ENCODE measurements at places on chromosomes 7 and 10.
A peak's percentile ranks its signal among the peaks of the same experiment; 100 is the strongest.

- peaks cover 22% of the 10 kb centered on the region for H3K4me1 ChIP-seq
- no peaks in the 10 kb centered on the region for H3K36me3 ChIP-seq
- no peak for DNase-seq
- H3K27me3 ChIP-seq = peaks cover 4% of the 10 kb centered on the region
Measured at GRCh38 chr10:89368129-89368528, 9.7 kb upstream of the IFIT1B start.

GRCh38 chr10:103145046-103145445, 48.0 kb downstream of the NT5C2 start:
- DNase-seq = no peak
- peaks cover 54% of the 10 kb centered on the region for H3K36me3 ChIP-seq
- no peak overlapping the region for H3K27ac ChIP-seq
- H3K27me3 ChIP-seq = no peaks in the 10 kb centered on the region
- peaks cover 18% of the 10 kb centered on the region for H3K4me1 ChIP-seq
- H3K4me3 ChIP-seq = no peak overlapping the region

DNA sequence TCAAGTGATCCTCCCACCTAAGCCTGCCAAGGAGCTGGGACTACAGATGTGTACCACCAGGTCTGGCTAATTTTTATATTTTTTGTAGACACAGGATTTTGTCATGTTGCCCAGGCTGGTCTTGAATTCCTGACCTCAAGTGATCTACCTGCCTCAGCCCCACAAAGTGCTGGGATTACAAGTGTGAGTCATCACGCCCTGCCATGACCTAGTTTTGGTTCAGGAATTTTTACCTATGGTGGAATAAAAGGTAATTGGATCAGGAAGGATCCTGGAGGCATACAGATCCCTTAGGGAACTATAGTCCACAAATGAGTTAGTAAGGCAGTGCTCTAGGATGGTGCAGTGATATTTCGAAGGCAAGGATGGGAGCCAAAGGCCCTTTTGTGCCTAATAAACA, 717.9 kb downstream of the PHTF2 start:
- no peaks in the 10 kb centered on the region for H3K4me1 ChIP-seq
- H3K27me3 ChIP-seq = no peaks in the 10 kb centered on the region
- no peak for DNase-seq

DNA sequence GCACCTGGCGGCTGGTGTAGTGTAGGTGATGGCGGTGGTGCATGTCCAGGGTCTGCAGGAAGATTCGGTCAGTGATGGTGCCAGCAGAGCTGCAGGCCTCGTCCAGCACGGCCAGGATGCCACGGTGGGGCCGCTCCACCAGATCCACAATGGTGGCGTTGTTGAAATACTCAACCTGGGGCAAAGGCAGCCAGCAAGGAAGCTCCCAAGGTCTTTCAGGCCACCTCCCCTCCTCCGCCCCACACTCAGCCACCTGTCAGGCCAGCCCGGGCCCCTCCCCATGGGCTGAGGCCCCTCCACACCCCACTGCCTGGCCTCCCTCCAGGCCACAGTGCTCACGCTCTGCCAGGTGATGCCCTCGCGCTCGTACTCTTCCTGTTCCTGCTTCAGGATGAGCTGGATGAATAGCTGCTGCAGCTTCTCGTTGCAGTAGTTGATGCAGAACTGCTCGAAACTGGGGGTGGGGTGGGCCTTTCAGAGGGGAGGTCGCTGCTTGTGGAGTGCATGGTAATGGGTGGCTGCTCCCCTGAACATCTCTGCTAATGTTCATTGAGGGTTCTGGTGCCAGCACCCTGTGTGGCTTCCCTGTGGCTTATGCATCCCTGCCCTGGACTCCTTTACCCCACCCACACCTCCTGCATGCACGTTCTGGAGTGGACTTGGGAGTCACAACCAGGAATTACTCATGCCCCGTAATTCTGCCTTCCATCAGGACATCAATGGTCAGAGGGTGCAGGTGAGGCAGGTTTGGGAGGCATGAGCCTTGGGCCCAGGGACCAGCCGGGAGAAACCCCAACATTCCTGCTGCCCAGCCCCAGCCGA, 8.9 kb downstream of the MYO1G start:
- no peak for DNase-seq
- peaks cover 34% of the 10 kb centered on the region for H3K4me1 ChIP-seq
- no peak overlapping the region for H3K4me3 ChIP-seq
- H3K36me3 ChIP-seq = peaks cover 99% of the 10 kb centered on the region

- no peaks in the 10 kb centered on the region for H3K27me3 ChIP-seq
- H3K4me3 ChIP-seq = no peak overlapping the region
- no peak overlapping the region for H3K27ac ChIP-seq
- no peaks in the 10 kb centered on the region for H3K4me1 ChIP-seq
Measured at GRCh38 chr10:17709492-17709891, 42.5 kb upstream of the TMEM236 start.

DNA sequence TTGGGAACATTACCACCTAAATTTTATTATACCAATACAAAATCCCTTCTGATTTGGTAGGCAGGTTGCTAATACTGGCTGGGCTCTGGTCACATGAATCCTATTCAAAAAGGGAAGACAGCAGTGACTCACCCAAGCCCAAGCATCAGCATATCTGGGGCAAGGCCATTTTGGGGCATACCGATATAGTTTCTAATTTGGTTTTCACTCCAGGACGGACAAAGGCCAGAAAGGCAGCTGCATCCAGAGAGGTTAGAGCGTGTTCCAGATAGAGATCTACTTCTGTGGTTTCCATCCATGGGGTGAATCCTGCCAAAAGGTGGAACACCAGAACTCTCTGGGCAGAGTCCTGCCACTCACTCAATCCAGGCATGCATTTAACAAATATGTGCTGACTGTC, 335.8 kb downstream of the ELMO1 start:
- peak overlapping the region; percentile 82 for H3K27ac ChIP-seq
- no peak overlapping the region for H3K4me3 ChIP-seq
- peaks cover 84% of the 10 kb centered on the region for H3K4me1 ChIP-seq
- no peak for DNase-seq

DNA sequence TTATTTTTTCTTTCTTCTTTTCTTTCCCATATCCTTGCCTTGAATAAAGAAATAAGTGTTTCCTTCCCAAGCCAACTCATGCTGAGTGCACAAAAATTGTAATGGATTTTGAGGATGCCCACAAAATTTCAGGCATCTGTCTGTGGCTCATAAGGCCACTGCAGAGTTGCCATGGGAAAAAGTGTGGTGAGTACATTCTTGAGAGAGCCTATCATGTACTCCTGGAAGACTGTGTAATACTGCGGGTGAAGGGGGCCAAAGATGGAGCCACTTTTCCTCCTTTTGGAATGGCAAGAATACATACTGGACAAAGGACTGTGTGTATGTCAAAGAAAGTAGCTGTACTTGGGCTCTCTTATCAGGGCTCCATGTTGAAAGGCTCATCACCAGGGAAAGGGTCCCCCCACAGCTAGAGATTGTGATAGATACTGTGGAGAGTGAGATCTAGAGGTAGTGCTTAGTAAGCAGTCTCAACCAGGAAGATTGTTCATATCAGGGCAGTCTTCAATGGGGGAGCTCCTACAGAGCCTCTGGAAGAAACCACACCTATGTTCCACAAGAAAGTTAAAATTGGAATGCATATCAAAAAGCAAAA, 341.6 kb upstream of the KCND2 start:
- no peaks in the 10 kb centered on the region for H3K36me3 ChIP-seq
- no peak overlapping the region for H3K27ac ChIP-seq
- no peaks in the 10 kb centered on the region for H3K27me3 ChIP-seq
- no peak for DNase-seq

GRCh38 chr10:56547163-56547562, 186.1 kb upstream of the ZWINT start:
- no peak for DNase-seq
- no peak overlapping the region for H3K27ac ChIP-seq
- no peak overlapping the region for H3K4me3 ChIP-seq
- no peaks in the 10 kb centered on the region for H3K4me1 ChIP-seq
- no peaks in the 10 kb centered on the region for H3K27me3 ChIP-seq

GRCh38 chr7:38222481-38223096, 44.5 kb downstream of the STARD3NL start:
- H3K27ac ChIP-seq = no peak overlapping the region
- DNase-seq = no peak
- peaks cover 62% of the 10 kb centered on the region for H3K36me3 ChIP-seq
- no peaks in the 10 kb centered on the region for H3K27me3 ChIP-seq
- H3K4me3 ChIP-seq = no peak overlapping the region

GRCh38 chr7:131602304-131602993, 46.0 kb upstream of the PODXL start:
- H3K4me3 ChIP-seq = no peak overlapping the region
- peaks cover 4% of the 10 kb centered on the region for H3K4me1 ChIP-seq
- DNase-seq = no peak
- no peaks in the 10 kb centered on the region for H3K36me3 ChIP-seq
- no peak overlapping the region for H3K27ac ChIP-seq

- peak within 1 kb of the TSS; percentile 79 for H3K4me3 ChIP-seq
- DNase-seq = no peak
- H3K36me3 ChIP-seq = peaks cover 16% of the 10 kb centered on the region
Measured at GRCh38 chr7:93148144-93148543, at the start of gene SAMD9L. TSS of gene SAMD9L (minus strand) at chr7:93148385. CDS start at chr7:93135971, 12,414 bp downstream.

DNA sequence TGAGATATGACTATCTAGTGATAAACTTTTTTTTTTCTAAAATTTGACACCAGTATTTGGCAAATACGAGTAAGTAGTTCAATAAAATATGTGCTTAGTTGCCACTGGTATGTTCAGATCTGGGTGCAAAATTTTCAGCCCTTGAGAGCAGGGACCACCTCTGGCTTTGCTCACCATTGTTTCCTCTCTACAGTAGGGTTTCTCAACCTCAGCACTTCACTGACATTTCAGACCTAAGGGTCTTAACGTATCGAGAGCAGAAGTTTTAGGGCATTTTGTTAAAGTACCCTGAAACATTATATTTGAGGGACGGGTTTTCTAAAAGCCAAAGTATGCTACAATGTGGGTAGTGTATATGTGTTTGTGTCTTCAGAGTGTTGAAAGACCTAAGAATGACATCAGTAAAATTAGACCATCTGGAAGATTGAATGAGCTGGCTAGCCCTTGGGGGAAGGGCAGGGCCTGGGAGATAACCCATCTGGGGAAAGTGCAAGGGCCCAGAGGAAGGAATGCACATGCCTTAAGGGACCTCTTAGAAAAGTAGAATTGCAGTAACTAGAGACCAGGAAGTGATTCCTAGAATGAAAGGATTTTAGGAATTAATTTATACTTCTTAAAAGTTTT, 11.8 kb downstream of the BZW2 start:
- H3K27me3 ChIP-seq = no peaks in the 10 kb centered on the region
- H3K4me3 ChIP-seq = no peak overlapping the region
- H3K27ac ChIP-seq = no peak overlapping the region
- no peak for DNase-seq

DNA sequence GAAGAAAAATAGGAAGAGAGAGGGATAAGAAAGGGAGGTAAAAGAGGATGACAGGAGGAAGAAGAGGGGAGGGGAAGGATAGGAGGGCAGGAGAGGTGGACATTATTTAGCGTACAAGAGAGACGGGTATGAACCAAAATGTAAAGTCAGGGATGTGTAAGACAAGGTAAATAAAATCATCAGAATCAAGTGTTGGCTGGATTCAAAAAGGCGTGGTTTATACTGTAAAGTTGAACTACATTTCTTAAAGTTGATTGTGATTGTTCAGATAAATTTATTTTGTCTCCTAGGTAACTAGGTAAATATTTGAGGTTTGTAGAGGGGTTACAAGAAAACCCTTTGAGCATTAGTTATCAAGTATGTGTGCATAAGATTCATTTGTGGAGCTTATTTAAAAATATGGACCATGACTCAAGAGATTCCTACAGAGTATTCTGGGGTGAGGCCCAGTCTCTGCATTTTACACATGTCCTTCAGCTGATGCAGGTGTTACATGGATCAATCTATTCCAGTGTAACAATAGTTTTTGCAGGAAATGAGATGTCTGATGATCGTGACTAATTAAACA, 512.1 kb upstream of the MBL2 start:
- H3K27ac ChIP-seq = no peak overlapping the region
- DNase-seq = no peak
- H3K36me3 ChIP-seq = no peaks in the 10 kb centered on the region
- no peaks in the 10 kb centered on the region for H3K4me1 ChIP-seq
- H3K27me3 ChIP-seq = no peaks in the 10 kb centered on the region
- H3K4me3 ChIP-seq = no peak overlapping the region

DNA sequence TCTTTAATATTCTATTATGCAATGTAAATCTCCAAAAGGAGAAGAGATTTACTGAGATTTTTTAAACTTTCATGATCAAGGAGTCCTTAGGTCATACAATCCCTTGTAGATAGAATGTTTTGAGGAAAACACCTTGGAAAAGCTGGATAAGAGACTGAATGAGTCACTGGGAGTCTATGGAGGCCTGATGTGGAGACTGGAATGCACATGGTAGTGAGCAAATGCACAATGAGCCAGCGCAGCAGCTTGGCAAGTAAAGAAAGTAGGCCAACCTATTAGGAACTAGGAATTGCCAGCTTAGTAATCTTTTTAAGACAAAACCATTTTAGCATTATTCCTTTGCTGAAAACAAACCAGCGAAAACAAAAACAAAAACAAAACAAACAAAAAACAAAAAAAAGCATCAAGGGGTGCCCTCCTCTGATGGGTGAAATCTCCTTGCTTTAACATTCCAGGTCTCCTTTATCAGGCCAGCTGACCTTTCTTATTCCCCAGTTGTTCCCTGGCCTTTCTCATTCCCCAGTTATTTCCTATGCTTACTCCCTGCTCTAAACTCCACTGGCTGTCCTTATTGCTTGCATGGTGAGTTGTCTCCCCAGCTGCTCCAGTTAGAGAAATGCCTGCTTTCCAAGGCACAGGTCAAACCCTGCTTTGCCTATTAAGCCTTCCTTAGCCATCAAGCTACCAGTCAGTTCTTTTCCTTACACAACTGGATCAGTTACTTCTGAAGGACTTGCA, 135.8 kb downstream of the PLCE1 start:
- H3K36me3 ChIP-seq = no peaks in the 10 kb centered on the region
- peaks cover 3% of the 10 kb centered on the region for H3K27me3 ChIP-seq
- no peaks in the 10 kb centered on the region for H3K4me1 ChIP-seq
- no peak overlapping the region for H3K27ac ChIP-seq

- no peak overlapping the region for H3K27ac ChIP-seq
- H3K4me3 ChIP-seq = no peak overlapping the region
- no peaks in the 10 kb centered on the region for H3K27me3 ChIP-seq
- no peaks in the 10 kb centered on the region for H3K36me3 ChIP-seq
- no peaks in the 10 kb centered on the region for H3K4me1 ChIP-seq
Measured at GRCh38 chr10:108616559-108617285, 1306.6 kb downstream of the XPNPEP1 start.

GRCh38 chr10:93436591-93437085, 45.5 kb downstream of the MYOF start:
- no peak overlapping the region for H3K27ac ChIP-seq
- H3K27me3 ChIP-seq = no peaks in the 10 kb centered on the region
- no peak for DNase-seq
- H3K36me3 ChIP-seq = peaks cover 2% of the 10 kb centered on the region

GRCh38 chr7:98250789-98251188, 1.2 kb downstream of the TECPR1 start:
- H3K36me3 ChIP-seq = peaks cover 48% of the 10 kb centered on the region
- peak overlapping the region; percentile 97 for H3K27ac ChIP-seq
- H3K27me3 ChIP-seq = no peaks in the 10 kb centered on the region
- H3K4me1 ChIP-seq = peaks cover 61% of the 10 kb centered on the region

GRCh38 chr10:58291538-58292174, 22.7 kb downstream of the CISD1 start:
- DNase-seq = no peak
- H3K4me3 ChIP-seq = no peak overlapping the region
- H3K36me3 ChIP-seq = peaks cover 35% of the 10 kb centered on the region

- peaks cover 28% of the 10 kb centered on the region for H3K27me3 ChIP-seq
- no peaks in the 10 kb centered on the region for H3K36me3 ChIP-seq
- H3K27ac ChIP-seq = no peak overlapping the region
- peak overlapping the region; percentile 39 for H3K4me3 ChIP-seq
Measured at GRCh38 chr10:27319752-27320431, 79.3 kb upstream of the ACBD5 start.

- peaks cover 9% of the 10 kb centered on the region for H3K27me3 ChIP-seq
- DNase-seq = no peak
- peaks cover 7% of the 10 kb centered on the region for H3K4me1 ChIP-seq
- H3K27ac ChIP-seq = no peak overlapping the region
- H3K4me3 ChIP-seq = no peak overlapping the region
Measured at GRCh38 chr10:24483701-24484100, 240.0 kb downstream of the ARHGAP21 start.
